Stimulated activated memory B cell treated with anti-CD40 and anti-IgM and Interleukin-4, amounts not matched to agents 10 μg/mL and 1 μg/mL and 100 μg/mL, for 72 hours (primary cell): ENCODE measurements at places on chromosomes 2 and 18.

GRCh38 chr2:17637131-17637906 lies 96.8 kb downstream of the VSNL1 start:
- ATAC-seq: no peak

- ATAC-seq: no peak
Observed at GRCh38 chr18:34483198-34483597, 226.9 kb upstream of the DTNA start.

DNA sequence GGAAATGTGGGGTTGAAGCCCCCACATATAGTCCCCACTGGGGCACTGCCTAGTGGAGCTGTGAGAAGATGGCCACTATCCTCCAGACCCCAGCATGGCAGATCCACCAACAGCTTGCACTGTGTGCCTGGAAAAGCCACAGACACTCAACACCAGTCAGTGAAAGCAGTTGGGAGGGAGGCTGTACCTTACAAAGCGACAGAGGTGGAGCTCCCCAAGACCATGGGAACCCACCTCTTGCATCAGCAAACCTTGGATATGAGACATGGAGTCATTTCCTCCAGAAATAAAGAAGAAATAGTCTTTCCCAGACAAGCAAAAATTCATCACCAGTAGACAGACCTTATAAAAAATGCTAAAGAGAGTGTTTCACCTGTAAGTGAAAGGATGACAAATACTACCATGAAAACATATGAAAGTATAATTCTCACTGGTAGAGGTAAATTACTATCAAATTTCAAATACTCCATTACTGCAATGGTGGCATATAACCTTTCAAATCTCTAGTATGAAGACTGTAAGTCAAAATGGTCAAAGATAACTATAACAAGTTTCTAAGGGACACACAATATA lies 152.6 kb upstream of the EPHA4 start:
- ATAC-seq: no peak

GRCh38 chr2:38502107-38502506 lies 100.6 kb downstream of the HNRNPLL start:
- no peak for ATAC-seq

DNA sequence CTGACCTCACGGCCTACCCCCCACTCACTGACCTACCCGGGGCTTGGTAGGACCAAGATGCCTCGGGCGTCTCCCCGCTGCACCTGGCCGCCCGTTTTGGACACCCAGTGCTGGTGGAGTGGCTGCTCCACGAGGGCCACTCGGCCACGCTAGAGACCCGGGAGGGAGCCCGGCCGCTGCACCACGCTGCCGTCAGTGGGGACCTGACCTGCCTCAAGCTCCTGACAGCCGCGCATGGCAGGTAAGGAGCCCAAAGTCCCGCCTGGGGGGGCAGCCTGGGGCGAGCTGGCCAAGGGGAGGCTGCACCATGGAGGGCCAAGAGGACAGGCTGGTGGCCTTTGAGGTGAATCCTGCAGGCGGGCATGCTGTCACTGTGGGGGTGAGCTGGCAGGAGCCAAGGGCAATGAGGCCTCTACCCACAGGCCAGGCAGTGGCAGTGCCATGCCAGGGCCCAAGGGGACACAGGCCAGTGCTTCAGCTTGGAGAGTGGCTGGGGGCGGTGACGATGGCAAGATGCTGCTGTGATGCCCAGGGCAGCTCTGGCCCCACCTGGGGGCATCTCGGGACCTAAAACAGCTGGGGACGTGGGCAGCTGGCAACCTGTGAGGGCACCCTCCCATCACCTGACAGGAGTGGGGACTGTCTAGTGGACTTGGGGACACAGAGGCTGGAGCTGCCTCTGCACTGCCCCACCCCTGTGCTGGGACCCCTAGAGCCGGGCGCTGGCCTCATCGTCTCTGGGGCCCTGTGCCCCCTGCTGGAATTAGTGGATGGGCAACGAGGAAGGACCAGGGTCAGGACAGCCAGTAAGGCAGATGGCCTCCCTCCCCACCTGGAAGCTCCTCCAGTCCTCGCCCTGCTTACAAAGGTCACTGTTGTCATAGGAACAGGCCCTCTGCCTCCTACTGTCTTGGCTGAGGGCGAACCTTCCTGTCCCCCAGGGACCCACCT lies 2.0 kb downstream of the ESPNL start:
- no peak for ATAC-seq

DNA sequence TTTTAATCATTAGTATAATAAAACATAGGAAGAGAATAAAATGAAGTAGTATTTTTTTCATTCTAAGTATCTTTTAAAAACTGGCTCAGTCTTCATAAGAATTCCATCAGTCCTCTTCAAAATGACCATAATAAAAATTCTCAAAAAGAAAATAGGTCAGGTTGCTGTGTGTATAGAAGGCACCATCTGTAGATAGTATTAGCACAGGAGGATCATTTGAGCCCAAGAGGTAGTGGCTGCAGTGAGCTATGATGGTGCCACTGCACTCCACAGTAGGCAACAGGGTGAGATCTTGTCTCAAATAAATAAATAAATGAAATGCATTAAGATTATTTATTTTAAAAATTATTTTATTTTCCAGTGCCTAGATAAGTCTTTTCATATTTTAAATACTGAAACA lies 475.8 kb downstream of the ZNF804A start:
- no peak for ATAC-seq

- ATAC-seq: no peak
Observed at GRCh38 chr2:2834105-2834504, 503.0 kb upstream of the MYT1L start.

- ATAC-seq: no peak
Observed at GRCh38 chr2:141660232-141660631, 470.6 kb downstream of the LRP1B start.

DNA sequence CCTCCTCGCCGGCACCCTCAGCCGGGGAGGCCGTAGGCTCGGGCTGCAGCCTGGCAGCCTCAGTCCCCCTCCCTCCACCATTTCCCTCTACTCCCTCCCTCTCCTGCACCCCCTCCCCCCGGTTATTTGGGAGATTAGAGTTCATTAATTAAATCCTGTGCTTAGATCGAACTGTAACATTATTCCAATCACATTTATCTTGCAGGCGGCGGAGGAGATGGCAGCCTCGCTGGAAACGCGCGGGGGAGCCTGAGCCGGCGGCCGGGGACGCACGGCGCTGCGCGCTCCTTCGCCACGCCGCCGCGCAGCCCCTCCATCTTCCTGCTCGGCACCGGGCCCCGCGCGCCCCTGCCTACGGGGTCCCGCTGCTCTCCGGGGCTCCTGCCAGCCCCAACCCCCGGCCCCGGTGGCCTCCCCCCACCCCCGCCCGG lies at the start of gene ST8SIA3:
Gene ST8SIA3, plus strand, starts transcription at position 287 of the 431 bp plus-strand sequence. CDS start 290 bp downstream, outside the sequence.
- ATAC-seq: no peak

DNA sequence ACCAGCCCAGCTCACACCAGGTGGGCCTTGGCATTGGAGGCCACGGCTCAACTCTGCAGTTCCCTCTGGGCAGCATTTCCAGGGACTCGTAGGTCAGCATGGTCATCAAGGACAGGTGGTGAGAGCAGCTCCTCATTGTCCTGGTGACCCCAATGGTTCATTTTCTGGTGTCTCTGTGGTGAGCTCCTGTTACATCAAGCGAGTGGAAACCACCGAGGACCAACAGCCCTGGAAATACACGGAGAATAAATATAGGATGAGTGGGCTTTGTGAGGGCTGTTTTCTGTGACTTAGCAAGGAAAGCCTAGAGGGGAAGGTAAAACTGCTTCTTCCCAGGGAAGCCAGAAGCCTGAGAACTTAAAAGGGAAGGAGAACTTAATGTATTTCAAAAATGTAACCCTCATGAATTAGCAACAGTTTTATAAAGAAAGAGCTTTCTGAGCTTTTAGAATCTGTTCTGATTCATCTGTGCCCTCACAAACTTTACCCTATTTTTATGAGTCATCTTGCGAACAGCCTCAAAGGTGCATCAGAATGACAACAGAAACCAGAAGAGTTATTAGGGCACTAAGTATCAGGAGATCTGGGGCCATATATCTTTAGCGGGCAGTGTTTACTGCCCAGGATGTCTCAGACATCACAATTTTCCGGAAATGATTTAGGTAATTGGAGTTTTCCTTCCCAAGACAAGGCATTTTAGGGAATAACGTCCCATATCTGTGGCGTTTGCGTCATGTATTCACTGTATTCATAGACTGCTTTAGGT lies 18.7 kb downstream of the C2orf92 start:
- ATAC-seq: peak; percentile 31
